Forelimb muscle (tissue), 1 donor: ENCODE measurements at places on chromosomes 2 and 18.

GRCh38 chr18:30730915-30731314 lies 311.6 kb downstream of the DSC3 start:
- no peak for DNase-seq

- no peak for DNase-seq
Measured at GRCh38 chr2:176508984-176509740, 239.9 kb downstream of the MTX2 start.

GRCh38 chr2:225534697-225535096 lies 135.2 kb downstream of the NYAP2 start:
- DNase-seq: no peak

GRCh38 chr2:10000541-10000940 lies 42.8 kb upstream of the KLF11 start:
- no peak for DNase-seq

DNA sequence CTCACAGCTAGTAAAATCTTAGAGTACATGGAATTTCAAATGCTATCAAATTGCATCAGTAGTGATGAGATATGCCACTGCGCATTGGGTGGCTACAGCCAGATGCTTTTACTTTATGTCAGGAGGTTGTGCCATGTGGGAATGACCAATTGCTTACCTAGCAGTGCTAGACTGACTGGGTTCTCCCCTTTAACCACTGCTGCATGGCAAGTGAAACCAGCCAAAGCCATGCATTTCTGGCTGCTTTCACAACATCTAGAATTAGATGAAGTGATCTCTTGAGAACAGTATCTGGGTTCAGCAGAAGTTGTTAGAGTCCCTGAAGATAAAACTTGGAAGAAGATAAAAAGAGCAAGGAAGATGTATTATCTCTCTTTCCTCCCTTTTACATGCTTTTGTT lies 1174.2 kb upstream of the CDH2 start:
- no peak for DNase-seq

GRCh38 chr2:100603414-100603813 lies 40.6 kb downstream of the PDCL3 start:
- no peak for DNase-seq

DNA sequence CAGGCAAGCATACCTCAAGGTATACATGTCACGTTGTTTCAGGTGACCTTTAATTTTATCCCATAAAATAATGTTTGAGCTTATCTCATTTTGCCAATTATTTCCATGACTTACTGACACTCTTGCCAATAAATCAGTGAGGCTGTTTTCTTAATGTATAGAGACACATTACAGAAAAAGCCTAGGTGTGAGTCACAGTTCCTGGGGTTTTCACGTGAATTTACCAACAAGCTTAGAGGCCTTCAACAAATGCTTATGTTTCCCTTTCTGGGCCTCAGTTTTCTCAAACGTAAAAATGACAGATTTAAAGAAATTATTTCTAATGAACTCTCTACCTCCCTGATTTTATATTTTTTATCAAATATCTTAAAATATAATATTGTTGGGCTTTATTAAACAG lies 517.5 kb upstream of the SPHKAP start:
- no peak for DNase-seq

DNA sequence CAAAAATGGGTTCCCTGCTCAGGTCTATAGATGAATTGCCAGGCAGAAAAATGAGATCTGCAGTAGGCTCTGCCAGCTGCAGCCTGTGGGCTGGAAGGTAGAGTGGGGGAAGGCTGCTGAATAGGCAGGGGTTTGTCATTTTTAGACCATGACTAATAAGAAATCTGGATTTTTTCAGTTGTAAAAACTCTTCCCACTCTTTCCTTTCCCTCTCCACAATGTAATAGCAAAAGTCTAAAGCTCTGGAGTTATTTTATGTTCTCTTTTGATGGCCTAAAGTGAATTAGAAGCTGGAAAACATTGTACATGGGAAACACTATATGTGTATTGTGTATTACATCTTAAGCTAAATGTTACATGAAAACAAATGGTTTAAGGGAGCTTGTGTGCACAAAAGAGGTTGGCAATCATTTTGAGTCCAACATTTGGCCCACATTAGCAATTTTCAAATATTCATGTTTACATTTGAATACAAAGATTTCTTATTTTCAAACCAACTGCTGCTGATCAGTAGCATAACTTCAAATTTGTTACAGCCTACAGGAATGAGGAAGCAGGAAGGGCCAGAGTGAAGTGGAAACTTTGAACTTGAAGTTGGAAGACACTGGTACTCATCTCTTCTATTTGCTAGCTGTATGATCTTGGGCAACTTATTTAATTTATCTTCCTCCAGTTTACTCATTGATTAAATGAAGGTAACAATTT lies 407.1 kb downstream of the SLC4A3 start:
- no peak for DNase-seq

GRCh38 chr2:165815299-165816141 lies 21.5 kb upstream of the GALNT3 start:
- DNase-seq: no peak

DNA sequence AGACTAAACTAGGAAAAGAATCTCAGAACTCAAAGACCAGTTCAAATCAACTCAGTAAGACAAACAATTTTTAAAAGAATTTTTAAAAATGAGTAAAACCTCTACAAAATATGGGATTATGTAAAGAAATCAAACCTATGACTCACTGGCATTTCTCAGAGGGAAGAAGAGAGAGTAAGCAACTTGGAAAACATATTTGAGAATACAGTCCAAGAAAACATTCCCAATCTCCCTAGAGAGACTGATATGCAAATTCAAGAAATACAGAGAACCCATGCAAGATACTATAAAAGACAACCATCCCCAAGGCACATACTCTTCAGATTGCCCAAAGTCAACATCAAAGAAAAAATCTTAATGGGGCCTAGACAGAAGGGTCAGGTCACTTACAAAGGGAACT lies 162.7 kb downstream of the WDPCP start:
- no peak for DNase-seq

DNA sequence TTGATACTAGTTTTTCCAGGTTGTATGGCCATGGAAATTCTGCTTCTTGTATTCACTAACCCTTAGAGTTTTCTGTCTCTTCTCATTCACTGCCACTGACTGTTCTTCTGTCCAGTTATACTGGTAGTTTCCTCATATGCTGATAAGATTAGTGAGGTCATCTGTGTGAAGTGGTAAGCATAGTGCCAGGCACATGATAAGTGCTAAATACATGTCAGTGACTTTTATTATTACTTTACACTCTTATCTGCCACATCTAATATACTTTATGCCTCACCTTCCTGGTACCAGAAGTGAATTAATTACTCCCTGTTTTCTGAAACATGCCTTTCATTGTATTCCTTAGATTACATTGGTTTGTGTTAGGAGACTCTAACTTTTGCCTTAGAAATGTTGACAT lies 91.3 kb downstream of the NBEAL1 start:
- no peak for DNase-seq

GRCh38 chr2:241796610-241797138 lies 12.3 kb upstream of the NEU4 start:
- DNase-seq: no peak

DNA sequence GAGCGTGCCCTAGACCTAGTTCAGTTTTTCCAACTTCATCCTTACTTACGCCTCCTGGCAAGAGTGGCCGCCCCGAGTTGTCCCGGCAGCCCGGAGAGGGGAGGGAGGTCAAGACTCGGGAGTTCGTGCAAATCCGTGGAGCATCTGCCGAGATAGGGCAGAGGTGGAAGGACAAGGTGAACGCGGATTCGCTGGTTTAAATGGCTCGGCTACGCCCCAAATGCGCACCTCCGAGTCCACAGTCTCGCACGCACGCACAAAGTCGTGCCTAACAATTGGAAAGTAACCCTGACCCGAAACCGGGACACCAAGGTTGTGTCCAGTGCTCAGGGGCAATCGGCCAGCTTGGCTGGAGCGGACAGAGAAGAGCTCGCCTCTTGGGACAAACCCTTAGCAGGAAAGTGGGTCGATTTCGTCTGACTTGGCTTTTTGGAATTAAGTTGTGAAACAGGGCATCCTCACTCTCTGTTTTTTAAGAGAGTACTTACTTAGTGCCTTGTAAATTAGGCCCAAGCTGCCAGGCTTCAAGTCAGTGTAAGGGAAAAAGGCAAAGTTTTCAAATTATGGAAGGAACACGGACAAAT lies 726 bp upstream of the SS18 start:
- no peak for DNase-seq

DNA sequence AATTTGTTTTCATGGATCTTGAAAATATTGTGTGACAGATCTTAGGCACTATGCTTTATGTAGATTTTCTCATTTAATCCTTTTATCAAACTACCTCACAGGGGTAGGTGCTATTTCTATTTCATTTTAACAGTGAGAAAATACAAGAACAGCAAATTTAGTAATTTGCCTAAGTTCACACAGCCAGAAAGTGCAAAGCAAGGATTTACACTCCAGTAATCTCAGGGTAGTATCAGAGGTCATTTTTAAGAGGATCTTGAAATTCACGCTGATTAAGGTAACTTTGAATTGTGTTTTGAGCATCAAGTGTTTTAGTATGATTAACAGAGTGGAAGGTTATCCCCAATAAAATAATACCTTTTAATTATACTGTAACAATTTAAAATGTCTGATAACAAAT lies 10.1 kb upstream of the KCNJ3 start:
- no peak for DNase-seq

- no peak for DNase-seq
Measured at GRCh38 chr2:153986488-153987229, 114.9 kb downstream of the GALNT13 start.

DNA sequence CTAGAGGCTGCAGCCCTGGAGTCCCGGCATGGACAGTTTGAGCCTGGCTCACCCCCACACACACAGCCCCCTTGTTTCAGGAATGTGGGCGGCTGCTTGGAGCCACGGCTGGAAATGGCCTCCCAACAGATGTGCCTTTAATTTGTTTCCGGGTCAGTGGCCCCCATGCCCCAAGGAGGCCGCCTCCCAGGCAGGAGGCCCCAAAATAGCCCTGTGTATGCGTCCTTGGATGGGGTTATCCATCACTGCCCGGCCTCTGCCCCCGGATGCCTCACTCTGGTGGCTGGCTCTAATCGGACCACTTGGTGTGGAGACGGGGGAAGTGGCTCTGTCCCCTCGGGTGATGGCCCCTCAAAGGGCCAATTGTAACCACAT lies 151.9 kb upstream of the MYCN start:
- DNase-seq: no peak

GRCh38 chr2:205259121-205259520 lies 423.2 kb upstream of the NRP2 start:
- no peak for DNase-seq

DNA sequence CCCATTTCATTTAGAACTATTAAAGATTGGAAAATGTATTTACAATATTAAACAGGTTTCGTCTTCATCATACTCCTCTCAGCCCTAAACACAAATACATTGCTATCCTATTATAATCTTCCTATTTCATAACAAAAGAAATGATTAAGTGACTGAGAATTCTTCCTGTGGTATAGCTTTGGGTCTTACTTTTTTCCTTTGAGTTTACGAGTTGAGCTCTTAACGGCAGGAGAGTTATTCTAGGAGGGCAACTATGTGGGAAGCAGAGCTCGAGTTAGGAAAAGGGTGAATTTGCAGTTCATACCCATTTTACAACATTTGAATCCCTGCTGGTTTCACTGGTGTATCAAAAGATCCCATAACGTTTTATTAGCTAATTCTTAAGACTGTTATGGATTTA lies 105.0 kb downstream of the FIGN start:
- DNase-seq: no peak

DNA sequence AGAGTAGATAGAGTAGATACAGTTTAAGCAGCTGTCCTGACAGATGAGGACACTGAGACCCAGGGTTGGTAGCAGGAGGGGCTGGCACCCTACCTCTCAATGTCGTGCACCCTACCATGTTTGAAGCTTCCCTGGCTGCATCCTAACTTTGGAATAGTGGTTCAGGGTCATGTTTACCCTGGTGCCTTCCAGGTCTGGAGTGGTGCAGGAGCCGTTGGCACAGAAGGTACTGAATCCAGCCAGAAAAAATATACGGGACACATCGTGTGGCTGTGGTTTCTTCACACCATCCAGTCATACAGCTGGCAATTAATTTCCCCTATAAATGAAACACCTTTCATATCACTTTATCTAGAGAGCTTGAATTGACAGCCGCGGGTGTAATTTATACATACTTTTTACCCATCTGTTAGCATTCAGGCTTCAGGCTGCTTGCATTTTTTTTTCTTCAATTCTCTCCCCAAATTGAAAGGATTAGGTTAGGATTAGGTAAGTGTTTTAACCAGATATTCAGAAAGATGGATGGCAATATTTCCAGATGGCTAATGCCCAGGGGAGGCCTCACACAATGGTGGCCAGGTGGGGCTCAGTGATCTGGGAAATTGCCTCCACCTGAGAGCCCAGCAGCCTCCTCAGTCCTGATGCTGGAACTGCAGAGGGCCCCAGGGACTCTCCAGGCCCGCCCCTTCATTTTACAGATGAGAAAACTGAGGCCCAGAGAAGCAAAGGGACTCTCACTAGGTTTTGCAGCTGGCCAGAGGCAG lies 127.0 kb downstream of the CELF4 start:
- no peak for DNase-seq

- no peak for DNase-seq
Measured at GRCh38 chr2:242031481-242032019, 162.0 kb downstream of the RTP5 start.

- no peak for DNase-seq
Measured at GRCh38 chr2:54755641-54756326, 32.3 kb downstream of the EML6 start.

DNA sequence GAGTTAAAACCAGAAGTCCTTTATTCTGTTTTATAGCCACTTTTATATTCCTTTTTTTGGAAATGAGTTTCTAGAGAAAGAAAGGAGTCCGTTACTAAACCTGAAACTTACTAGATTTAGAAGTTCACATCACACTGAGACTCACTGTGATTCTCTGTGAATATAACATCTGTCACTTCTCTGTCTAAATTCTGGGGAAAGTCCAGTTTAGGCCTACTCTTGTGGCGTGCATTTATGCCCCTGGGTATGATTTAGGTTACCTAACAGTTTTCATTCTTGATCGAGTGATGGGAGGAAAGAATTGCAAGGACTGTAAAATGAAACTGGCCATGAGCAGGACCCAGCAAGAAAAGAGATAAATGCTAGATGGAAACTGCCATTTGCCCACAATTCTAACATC lies 449.6 kb downstream of the SPAG16 start:
- no peak for DNase-seq

DNA sequence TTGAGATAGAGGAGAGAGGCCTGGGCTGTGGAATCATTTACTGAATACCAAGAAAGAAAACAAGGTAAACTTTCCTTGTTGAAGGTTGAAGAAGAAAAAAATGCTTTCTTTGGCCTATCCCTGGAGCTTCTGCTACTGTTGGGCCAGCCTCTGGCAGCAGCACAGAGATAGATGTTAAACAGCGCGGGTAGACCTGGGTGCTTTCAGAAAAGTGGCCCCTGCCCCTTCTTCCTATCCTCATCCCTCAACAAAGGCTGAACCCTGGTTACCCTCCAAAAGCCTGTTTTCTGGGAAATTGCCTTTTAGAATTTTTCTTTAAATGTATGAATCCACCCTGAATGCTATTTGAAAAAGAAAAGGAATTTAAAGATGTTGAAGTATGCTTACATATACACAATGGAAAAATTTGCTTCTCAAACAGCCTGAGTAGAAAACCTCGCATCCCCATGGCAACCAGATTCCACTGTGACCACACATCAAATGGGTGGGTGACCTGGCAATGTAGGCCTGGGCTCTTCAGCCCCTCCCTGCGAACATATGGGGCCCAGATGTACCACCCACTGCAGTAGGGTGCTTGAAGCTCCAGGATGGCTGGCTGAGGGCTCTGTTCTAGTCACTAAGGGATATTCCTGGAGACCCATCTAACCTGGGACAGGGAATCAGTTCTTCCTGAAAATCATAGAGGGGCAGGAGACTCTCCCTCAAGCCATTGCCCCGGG lies 23.4 kb upstream of the CHRNA1 start:
- DNase-seq: no peak

GRCh38 chr2:128385365-128385764 lies 66.7 kb upstream of the HS6ST1 start:
- no peak for DNase-seq
